ENCODE measurements at places on chromosomes 2 and 18.

- no peak for DNase-seq
Observed at GRCh38 chr2:165697748-165698443, 96.2 kb downstream of the GALNT3 start.

- no peak for DNase-seq
Observed at GRCh38 chr2:88871336-88871735, 179.9 kb downstream of the RPIA start.

DNA sequence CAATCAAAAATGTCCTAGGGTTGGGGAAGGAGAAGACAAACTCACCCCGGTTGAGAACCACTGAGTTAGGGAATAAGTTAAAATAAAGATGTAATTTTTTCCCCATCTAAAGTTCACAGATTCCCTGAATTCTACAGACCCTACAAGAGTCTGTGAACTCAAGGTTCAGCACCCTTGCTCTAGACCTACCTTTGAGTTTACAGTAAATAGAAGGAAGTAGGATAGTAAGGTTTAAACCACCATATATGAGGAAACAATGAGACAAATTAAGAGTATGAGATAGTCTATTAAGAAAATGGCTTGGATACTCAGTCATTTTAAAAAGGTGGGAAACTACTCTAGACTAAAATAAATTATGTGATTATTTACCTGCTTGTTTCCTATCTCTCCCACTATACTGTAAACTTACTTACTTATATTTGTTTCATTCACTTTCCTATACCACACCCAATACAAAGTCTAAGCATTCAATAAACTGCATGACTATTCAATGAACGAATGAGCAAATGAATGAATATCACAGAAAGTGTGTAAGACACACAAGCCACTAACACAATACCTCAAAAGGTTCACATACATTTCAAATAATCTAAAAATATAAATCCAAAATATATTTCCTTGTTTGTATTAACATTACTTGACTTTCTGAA, 13.4 kb downstream of the VPS54 start:
- DNase-seq: no peak

GRCh38 chr2:86466306-86466705, 25.1 kb downstream of the KDM3A start:
- DNase-seq: no peak

GRCh38 chr18:54327818-54328217, 29.8 kb downstream of the STARD6 start:
- no peak for DNase-seq

GRCh38 chr2:134123332-134123731, 130.5 kb upstream of the MGAT5 start:
- DNase-seq: no peak

- no peak for DNase-seq
Observed at GRCh38 chr2:96225016-96225533, 16.4 kb upstream of the STARD7 start.

GRCh38 chr2:8501061-8501720, 180.7 kb upstream of the ID2 start:
- no peak for DNase-seq

DNA sequence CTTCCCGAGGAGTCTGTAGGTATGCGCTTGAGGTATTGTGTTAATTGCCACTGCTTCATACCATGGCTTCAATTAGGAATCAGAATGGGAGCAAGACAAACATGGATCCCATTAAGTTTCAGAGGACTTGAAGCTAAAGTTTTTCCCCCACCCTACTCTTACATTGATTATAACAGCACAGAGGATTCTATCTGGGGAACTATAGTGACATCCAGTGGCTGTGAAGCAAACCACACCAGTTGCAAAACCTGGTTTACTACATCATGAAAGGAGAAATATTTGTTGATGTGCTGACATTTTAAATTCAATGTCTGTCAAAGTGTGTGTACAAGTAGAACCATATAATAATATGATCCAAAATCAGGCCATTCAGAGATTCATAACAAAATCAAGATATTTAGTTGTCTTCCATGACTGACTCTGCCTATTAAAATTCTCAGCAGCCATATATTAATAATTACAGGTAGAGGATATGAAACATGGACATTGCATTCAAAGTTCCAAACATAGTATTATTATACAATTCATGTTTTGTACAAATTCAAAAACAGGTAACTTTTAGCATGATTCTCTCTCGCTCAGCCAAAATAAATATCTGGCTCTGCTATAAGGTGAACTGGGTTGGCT, 82.9 kb downstream of the GRB14 start:
- DNase-seq: peak; percentile 53

- peak; percentile 93 for DNase-seq
Observed at GRCh38 chr2:108594132-108594981, 60.1 kb downstream of the LIMS1 start.

DNA sequence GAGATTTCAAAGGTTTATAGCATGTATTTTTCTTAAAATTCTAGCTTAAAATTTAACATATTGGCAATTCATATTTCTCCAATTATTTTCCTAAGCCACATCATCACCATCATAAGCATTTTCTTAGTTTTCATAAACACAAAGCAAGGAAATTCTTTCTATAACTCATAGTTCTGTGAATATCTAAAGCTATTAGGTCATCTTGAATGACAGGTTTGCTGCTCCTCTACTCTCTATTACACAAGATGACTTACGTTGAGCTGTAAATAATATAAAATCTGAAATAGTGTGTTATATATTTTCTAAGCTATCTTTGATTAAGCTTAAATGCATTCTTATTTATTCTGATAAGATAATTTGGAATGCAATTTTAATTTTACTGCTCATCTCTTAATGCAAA, 984.6 kb upstream of the CNTNAP5 start:
- DNase-seq: no peak

DNA sequence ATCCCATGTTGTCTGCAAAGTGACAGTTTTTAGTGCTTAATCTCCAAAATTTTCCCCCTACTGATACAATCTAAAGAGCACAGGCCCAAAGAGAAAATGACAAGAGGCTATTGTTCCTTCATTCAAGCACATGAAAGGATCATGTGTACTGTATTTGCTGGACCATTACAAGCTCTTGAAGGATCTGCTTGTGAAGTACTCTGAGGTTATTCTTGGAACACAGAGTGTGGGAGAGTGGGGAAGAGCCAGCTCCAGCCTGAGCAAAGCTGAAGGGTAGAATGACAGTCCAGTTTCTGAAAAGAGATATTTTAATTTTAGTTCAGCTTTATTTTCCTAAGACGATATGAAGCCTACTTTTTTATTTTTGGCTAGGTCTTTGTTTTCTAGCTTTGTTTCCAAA, 112.2 kb downstream of the GALNT3 start:
- no peak for DNase-seq

GRCh38 chr18:13538630-13539029, 187.7 kb downstream of the FAM210A start:
- DNase-seq: no peak

DNA sequence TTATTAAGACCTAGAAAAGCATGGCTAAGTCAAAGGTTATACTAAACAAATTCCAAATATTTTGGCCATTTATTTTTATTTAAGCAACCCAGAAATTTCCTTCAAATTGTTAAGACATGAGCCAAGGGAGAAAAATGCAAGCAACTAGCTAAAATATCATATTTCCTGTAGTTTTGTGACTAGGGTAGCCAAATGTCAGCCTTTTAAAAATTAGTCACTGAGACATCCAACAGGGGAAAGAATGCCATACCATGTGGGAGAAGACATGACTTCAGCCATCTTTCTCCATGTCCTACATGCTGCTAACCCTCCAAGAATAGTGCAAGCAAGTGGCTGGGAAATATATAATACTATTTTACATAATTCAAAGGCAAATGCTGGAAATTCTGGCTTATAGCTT, 197.9 kb downstream of the DSEL start:
- no peak for DNase-seq
